Activated CD8-positive, alpha-beta memory T cell treated with anti-CD3 and anti-CD28 coated beads for 1 hour (primary cell): ENCODE measurements at places on chromosomes 13 and 19.

DNA sequence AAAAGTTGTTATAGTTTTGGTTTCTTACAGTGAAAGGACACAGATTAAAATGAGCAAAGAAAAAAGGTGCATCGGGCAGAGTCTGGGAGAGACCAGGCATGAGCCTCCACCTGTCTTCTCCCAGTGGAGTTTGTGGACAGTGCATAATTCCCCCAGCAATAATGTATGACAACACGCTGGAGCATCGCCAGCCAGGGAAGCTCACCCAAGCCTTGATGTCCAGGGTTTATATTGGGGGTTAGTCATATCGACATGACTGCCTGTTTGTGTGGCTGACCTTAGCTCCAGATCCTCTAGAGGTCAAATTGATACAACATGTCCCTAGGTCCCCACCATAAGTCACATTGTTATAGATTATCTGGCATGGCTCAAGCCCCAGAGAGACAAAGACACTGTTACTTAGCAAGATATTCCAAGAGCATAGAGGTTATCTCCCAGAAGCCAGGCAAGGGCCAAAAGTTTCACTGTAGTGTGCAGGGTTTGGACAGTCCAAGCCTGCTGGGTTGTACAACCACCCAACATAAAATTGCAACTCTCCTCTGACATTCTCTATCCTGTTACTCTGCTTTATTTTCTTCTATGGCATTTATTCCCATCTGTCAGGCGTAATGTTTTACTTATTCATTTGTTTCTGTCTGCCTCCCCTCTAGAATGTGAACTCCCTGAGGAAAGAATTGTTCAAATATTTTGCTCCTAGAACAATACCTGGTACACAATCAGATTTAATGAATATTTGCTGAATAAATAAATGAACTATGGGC, 5.6 kb upstream of the KLK13 start:
- no peak for DNase-seq

DNA sequence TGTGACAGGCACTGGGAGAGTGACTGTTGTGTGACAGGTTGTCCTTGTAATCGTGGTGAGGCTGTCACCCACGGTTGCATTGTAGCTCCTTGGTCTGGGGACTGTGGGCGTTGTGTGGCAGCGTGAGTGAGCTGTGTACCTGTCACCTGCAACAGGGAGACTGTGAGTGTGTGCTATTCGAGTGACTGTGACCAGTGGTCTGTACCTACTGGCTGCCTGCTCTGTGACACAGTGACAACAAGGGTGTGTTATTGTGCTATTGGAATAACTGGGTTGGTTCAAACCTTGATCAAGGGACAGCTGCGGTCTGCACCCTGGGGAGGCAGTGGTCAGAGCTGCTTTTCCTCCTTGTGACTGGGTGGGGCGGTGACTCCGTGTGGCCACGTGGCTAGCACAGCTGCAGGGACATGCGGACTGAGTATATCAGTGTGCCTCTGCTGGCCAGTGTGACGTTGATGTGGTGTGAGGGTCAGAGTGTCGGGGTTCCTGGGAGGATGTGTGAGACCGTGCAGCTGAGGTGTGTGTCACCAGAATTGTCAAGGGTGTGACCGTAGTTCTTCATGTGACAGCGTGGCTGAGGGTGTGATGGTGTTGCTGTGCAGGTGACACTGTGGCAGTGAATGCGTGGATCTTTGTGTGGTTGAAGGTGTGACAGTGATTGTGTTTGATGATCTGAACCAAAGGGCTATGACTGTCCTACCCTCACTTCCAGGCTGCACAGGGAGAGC, 10.1 kb upstream of the NFIX start:
- DNase-seq: no peak

DNA sequence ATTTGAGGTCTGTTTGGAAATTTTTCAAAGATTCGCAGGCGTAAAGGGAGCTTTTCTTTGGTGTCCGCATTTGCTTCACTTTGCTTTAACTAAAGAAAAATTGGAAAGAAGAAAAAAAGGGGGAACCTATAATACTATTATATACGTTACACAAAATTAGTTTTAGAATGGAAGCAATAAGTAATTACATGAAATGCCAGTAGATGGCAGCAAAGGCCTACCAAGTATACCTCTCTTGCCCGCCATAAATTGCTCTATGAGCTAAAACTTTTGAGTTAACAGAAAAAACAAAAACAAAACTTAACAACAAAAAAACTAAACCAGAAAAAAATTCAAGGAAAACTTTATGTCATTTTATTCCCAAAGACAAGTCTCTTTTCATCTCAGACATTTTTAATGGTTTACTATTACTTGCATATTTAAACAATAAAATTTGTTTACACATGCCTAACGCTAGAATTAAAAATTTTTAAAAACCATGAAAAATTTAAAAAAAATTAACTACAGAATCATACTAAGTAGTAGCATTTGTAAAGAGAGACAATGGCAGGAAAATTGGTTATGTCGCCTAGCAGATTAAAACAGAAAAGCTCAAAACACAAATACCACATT, 271.4 kb downstream of the NALCN start:
- no peak for DNase-seq

DNA sequence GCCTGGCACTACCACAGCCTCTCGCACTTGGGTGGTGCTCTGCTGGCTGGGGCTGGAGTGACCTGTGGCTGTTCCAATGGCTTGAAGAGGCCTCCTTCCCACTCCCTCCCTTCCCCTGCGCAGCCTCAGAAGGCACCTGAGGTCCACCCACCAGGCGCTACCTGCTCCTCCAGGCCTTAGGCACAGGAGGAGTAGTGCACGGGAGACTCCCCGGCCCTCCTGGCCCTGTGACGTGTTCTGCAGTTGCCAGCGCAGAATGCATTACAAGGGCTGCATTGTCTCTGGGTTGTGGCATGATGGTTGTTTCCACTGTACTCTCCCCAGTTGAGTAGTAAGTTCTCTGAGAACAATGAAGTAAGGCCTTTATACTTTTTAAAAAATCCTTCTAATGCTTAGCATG, 128.6 kb downstream of the TEX29 start:
- no peak for DNase-seq

DNA sequence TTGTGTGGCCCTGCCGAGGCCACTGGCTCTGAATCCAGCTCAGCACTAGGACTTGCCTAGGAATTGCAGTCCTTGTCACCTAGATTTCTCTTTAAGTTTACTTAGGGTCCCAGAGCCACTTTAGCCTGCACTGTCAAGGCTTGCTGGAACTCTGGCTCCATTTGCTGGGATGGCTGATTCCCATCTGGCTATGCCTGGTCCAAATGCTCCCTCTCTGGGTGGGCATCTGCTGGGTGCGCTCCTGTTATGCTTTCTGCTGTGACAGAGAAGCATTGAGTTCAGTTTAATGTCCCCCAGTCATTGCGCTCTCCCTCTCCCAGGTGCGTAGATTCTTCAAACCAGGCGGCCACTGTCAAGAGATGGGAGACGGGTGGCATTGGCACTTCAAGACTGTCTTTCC, 102.2 kb downstream of the MTUS2 start:
- no peak for DNase-seq

DNA sequence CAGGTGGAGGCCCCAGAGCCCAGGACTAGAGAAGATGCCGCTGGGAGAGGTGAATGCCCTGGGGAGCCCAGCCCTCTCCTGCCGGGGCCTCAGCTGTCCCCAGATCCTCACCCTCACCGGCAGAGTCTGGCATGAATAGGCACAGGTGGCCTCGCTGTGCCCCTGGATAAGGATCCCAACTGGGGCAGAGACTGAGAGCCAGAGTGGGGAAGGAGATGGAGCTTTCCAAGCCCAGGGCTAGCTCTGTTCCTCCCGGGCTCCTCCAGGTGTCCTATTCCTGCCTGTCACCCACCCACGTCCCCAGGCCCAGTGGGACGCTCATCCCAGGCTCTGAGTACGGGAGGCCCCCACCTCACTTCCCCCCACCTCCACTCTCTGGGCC, 16.5 kb downstream of the PRR36 start:
- no peak for DNase-seq

DNA sequence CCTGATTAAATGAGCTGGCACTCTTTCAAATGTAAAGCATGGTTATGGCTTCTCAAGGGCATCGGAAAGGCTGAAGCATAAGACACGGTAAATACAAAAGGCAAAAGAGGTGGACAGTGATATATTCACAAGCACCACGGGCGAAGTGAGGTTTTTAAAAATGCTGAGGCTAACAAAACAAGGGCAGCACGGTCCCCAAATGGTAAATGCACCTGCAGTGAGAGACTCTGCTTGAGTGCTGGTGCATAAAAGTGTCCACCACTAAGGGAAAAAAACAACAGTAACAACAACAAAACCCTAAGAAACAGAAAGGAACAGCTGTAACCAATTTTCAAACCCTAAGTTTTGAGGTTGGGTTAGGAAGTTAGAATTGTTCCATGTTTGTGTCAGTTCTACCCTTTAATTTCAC, 234.9 kb downstream of the PCDH9 start:
- DNase-seq: no peak

DNA sequence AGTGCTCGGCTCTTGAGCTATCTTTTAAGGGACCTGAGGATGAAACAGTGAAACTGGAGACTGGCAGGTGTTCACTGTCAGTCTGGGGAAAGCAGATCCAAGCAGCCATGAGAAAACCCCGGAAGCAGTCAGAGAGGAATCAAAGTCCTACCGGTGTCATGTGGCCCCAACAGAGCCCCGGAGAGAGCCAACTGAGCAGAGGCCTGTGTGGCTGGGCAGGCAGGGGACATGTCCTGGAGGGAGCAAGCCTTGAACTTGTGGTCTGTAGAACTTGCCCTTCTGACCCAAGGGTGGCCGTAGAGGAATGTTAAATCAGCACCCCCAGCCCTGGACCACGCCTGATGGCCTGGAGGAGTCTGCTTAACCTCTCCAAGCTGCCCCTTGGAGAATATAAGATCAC, 113.7 kb upstream of the ZNF507 start:
- no peak for DNase-seq

- DNase-seq: no peak
Measured at GRCh38 chr19:40335101-40335500, 13.1 kb downstream of the C19orf47 start.

GRCh38 chr19:4593409-4593851, 33.9 kb upstream of the SEMA6B start:
- no peak for DNase-seq

DNA sequence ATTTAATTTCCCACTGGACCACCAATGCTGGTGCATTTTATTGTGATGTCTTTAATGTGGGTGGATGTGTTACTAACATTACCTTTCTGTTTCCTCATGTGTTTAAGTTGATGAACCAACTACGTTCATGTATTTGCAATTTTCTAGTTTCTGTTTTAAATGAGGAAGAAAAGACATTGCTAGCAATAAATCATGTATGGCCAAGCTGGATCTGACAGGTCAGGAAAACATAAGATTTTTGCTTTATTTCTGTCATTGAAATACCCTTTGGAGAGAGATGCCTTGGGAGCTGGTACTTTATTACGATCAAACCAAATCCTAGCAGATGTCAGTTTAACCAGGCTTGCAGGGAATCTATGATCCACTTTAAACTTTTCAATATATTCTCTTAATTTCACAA, 553.2 kb downstream of the RFC3 start:
- no peak for DNase-seq

DNA sequence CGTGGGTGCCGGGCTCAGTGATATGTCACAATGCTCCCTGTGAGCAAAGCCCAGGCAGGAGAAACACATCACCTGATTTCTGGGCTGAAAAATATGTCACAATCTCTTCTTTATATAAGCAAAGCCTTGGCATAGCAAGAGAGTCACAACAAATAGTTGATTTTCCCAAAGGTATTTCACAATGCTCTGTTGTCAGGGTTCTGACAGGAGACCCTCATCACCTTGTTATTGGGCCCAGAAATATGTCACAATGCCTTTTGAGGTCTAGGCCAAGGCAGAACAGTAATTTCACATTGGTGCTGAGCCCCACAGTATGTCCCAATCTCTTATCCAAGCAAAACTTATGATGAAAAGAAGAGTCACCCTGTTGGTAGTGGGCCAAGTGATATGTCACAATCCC, 125.7 kb downstream of the ZNF675 start:
- DNase-seq: no peak

- no peak for DNase-seq
Measured at GRCh38 chr13:111554539-111555267, 234.3 kb downstream of the TEX29 start.

GRCh38 chr13:113577881-113578435, 6.6 kb upstream of the TFDP1 start:
- DNase-seq: no peak

DNA sequence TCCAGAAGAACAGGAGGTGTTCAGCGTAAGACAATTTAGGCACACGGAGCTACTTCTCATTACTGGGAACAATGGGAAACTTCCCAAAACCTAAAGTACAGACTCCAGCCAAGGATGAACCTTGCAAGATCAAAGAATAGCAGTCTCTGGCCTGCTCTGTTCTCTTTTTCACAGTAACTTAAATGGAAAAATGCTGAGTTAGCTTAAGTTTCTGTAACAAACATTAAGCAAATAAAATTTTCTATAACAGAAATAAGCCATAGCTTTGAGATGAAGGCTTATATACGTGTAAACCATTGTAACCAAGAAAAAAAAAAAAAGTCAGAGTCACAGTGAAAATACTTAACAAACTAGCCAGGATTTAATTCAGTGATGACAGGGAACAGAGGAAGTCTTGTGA, 18.2 kb upstream of the ZNF460 start:
- DNase-seq: no peak

- no peak for DNase-seq
Measured at GRCh38 chr13:82740442-82740841, 1141.8 kb downstream of the SLITRK1 start.

GRCh38 chr19:14406645-14407401, 12.3 kb downstream of the DDX39A start:
- DNase-seq: no peak

- DNase-seq: no peak
Measured at GRCh38 chr19:4870025-4870700, 2.7 kb upstream of the PLIN3 start.

GRCh38 chr19:13604902-13605586, 98.8 kb upstream of the CACNA1A start:
- no peak for DNase-seq

DNA sequence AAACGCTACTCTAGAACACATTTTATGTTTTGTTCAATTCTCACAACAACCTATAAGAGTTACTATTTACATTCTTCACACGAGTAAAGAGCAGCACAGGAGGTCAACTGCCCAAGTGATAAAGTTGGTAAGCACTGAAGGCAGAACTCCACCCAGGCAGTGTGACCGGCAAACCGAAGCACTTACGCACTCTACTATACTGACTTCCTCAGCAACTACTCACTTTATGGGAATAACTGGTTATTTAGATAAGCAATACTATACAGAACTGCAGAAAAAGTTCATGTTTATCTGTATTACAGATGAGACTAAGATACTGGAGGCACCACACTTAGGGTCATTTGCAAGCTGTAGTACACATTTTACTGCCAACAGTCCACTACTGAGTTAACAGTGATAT, 28.8 kb downstream of the FOXO1 start:
- no peak for DNase-seq

DNA sequence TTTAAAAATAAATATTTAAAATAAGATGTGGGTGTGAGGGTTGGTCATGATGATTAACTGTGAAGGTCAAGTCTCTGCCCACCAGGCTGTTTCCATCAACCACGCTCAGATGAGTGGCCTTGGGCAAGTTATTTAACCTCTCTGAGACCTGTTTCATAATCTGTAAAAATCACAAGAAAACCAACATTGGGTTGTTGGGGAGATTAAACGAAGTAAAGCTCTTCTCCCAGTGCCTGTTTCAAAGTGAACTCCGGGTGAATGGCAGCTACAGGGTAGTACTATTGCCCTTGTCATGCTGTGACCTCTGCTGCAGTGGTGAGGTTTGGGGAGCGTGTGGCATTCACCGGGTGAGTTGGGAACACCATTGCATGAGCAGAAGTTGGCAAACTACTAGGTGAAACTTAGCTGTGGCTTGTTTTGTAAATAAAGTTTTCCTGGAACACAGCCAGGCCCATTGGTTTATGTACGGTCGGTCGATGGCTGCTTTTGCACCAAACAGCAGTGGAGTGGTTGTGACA, 153.2 kb downstream of the USP12 start:
- DNase-seq: no peak

GRCh38 chr13:45194081-45194939, 6.5 kb downstream of the KCTD4 start:
- no peak for DNase-seq
